ENCODE measurements at places on chromosomes 11 and 22.

GRCh38 chr11:95156916-95157541 lies 67.4 kb downstream of the ENDOD1 start:
- H3K4me3 ChIP-seq: no peak overlapping the region
- no peaks in the 10 kb centered on the region for H3K36me3 ChIP-seq
- DNase-seq: no peak
- H3K27me3 ChIP-seq: peaks cover 2% of the 10 kb centered on the region

DNA sequence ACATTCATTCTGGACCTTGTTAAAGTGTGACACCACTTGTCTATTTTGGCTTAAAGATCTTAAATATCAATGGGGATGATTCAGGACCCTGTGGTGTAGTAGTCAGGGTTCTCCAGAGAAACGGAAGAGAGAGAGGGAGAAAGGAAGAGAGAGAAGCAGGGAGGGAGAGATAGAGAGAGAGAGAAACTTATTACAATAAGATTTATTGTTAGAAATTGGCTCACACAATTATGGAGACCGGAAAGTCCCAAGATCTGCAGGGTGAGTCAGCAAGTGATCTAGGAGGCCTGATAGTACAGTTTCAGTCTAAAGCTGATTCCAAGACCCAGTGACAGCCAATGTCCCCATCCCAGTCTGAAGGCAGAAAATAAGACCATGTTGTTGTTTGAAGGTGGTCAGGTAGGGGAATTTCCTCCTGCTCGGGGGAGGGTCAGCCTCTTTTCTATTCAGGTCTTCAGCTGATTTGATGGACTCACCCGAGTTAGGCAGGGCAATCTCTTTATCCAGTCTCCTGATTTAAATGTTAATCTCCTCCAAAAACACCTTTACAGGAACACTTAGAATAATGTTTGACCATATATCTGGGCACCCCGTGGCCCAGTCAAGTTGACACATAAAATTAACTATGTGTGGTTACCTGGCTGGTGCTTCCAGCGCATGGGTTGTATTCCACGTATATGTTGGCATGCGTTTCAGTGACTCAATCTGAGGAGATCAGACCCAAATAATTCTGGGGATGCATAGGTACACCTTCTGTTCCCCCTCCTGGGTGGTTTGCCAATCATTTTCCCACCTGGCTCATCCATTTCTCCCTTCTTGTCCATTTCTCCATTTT lies 1350.5 kb downstream of the TBC1D22A start:
- H3K27ac ChIP-seq: no peak overlapping the region
- no peak overlapping the region for H3K4me3 ChIP-seq
- H3K36me3 ChIP-seq: no peaks in the 10 kb centered on the region
- DNase-seq: no peak
- no peaks in the 10 kb centered on the region for H3K27me3 ChIP-seq

DNA sequence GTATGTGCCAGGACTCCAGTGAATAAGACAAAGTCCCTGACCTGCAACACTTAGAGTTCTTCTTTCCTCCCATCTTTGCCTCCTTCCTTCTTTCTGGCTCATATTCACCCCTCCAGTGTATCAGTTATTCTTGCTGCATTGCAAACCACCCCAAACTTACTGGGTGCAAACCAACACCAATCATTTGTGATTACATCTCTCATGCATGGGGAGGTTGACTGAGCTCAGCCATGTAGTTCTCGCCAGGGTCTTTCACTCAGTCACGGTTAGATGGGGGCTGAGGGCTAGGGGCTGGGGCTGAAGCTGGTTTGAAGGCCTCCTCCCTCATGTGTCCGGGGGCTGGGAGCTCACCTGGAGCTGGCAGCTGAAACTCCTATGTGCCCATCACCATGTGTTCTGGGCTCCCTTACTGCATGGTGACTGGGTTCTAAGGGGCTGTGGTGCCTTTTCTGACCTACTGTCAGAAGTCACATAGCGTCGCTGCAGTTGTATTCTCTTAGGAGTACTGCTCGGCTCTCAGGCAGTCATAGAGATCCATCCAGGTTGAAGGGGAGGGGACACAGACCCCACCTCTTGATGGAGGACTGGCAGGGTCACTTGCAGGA lies 35.0 kb upstream of the CACNG2 start:
- peaks cover 15% of the 10 kb centered on the region for H3K27me3 ChIP-seq
- H3K27ac ChIP-seq: no peak overlapping the region
- no peaks in the 10 kb centered on the region for H3K36me3 ChIP-seq
- no peak for DNase-seq
- no peaks in the 10 kb centered on the region for H3K4me1 ChIP-seq
- no peak overlapping the region for H3K4me3 ChIP-seq

- peaks cover 48% of the 10 kb centered on the region for H3K27me3 ChIP-seq
- DNase-seq: no peak
- H3K4me3 ChIP-seq: no peak overlapping the region
- no peak overlapping the region for H3K27ac ChIP-seq
Measured at GRCh38 chr22:22161924-22162851, 82.4 kb upstream of the VPREB1 start.

DNA sequence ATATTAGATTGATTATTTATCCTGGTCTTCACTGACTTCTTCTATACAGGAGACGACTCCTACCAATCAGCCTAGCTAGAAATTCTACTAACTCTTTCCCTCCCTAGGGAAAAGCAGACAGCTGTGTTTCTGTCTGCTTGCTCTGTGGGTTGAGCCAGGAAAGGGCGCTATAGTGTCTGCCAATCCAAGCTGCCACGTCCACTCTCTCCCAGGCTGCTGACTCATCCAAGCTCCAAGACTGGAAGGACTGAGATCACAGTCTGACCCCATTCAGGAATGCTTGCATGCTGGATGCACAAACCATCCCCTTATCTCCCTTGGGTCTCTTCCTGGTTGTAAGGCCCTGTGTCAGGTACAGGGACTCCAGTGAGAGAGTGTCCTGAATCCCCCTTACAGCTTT lies 955.6 kb downstream of the OPCML start:
- H3K27me3 ChIP-seq: no peaks in the 10 kb centered on the region
- H3K4me1 ChIP-seq: peaks cover 2% of the 10 kb centered on the region
- no peak overlapping the region for H3K4me3 ChIP-seq
- DNase-seq: peak; percentile 97
- no peaks in the 10 kb centered on the region for H3K36me3 ChIP-seq
- H3K27ac ChIP-seq: no peak overlapping the region

DNA sequence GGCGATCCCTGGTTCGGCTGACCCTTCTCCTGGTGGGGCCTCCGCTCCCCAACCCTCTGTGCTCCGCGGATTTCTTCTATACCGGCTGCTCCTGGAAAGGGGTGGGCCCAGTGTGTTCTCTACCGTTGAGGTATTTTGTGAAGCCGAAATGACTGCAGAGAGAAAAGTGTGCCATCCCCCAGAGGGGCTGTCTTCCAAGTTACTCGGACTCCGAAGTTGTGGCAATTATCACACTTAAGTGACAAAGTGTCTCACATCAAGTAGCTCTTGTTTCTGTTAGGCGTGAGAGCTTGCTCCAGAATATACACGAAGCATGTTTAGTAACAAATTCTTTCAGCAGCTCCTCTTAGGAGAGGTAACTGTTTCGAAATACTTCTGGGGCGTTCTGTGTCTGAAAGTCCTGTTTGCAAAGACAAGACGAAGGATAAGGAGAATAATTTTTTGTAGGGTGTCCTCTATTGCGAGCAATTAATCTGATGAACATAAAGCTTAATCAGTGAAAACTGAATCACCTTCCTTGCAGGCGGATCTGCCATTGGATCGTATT lies 434 bp downstream of the XPNPEP3 start:
- peak overlapping the region; percentile 95 for H3K27ac ChIP-seq
- H3K27me3 ChIP-seq: no peaks in the 10 kb centered on the region
- peaks cover 9% of the 10 kb centered on the region for H3K4me1 ChIP-seq

DNA sequence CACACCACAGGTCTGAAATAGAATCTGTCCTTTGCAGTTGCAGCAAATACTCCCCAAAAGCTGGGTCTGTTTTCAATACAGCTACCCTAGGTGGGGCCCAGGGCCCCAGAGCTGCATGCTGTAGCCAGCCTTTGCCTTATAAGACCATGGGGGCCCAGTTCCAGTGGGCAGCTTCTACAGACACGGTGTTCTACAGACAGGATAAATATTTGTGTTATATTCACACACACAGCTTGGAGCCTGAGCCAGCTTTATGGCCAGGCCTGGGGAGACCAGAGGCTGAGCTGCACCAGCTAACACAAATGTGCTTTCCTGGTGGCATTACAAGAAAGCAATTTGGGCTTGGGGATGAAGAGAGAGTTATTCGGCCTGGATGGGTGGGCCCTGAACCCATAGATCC lies 151.8 kb upstream of the NCAM1 start:
- H3K4me3 ChIP-seq: no peak overlapping the region
- H3K27ac ChIP-seq: no peak overlapping the region
- DNase-seq: no peak

- H3K4me1 ChIP-seq: no peaks in the 10 kb centered on the region
- H3K36me3 ChIP-seq: no peaks in the 10 kb centered on the region
- H3K27ac ChIP-seq: no peak overlapping the region
- DNase-seq: no peak
- H3K27me3 ChIP-seq: no peaks in the 10 kb centered on the region
- no peak overlapping the region for H3K4me3 ChIP-seq
Measured at GRCh38 chr11:60175860-60176275, 7.0 kb downstream of the MS4A6A start.

GRCh38 chr11:118476676-118477075 lies 40.4 kb downstream of the KMT2A start:
- no peaks in the 10 kb centered on the region for H3K4me1 ChIP-seq
- no peak overlapping the region for H3K4me3 ChIP-seq
- peaks cover 39% of the 10 kb centered on the region for H3K36me3 ChIP-seq
- H3K27me3 ChIP-seq: no peaks in the 10 kb centered on the region

- peaks cover 2% of the 10 kb centered on the region for H3K4me1 ChIP-seq
- no peak for DNase-seq
- H3K36me3 ChIP-seq: no peaks in the 10 kb centered on the region
- H3K27ac ChIP-seq: no peak overlapping the region
- H3K27me3 ChIP-seq: no peaks in the 10 kb centered on the region
- no peak overlapping the region for H3K4me3 ChIP-seq
Measured at GRCh38 chr11:17165247-17165890, 42.4 kb downstream of the PIK3C2A start.

GRCh38 chr11:37595845-37596244 lies 997.8 kb upstream of the RAG2 start:
- H3K4me1 ChIP-seq: no peaks in the 10 kb centered on the region
- no peak overlapping the region for H3K4me3 ChIP-seq
- H3K36me3 ChIP-seq: no peaks in the 10 kb centered on the region
- H3K27me3 ChIP-seq: no peaks in the 10 kb centered on the region
- DNase-seq: peak; percentile 8

- no peaks in the 10 kb centered on the region for H3K36me3 ChIP-seq
- DNase-seq: no peak
- H3K27me3 ChIP-seq: peaks cover 63% of the 10 kb centered on the region
- H3K27ac ChIP-seq: no peak overlapping the region
- H3K4me1 ChIP-seq: no peaks in the 10 kb centered on the region
- H3K4me3 ChIP-seq: no peak overlapping the region
Measured at GRCh38 chr22:36790648-36791047, 14.7 kb upstream of the IFT27 start.

GRCh38 chr11:69156235-69156639 lies 502 bp downstream of the SMIM38 start:
- H3K27me3 ChIP-seq: no peaks in the 10 kb centered on the region
- DNase-seq: no peak
- H3K4me3 ChIP-seq: no peak overlapping the region

- H3K27me3 ChIP-seq: no peaks in the 10 kb centered on the region
- H3K36me3 ChIP-seq: peaks cover 17% of the 10 kb centered on the region
- H3K4me3 ChIP-seq: no peak overlapping the region
- H3K27ac ChIP-seq: no peak overlapping the region
- H3K4me1 ChIP-seq: no peaks in the 10 kb centered on the region
Measured at GRCh38 chr11:45959851-45960250, 37.4 kb downstream of the LARGE2 start.

GRCh38 chr22:19811211-19811621 lies 43.5 kb downstream of the GNB1L start:
- peaks cover 13% of the 10 kb centered on the region for H3K4me1 ChIP-seq
- H3K27ac ChIP-seq: no peak overlapping the region
- no peak for DNase-seq
- H3K27me3 ChIP-seq: no peaks in the 10 kb centered on the region

- H3K27me3 ChIP-seq: no peaks in the 10 kb centered on the region
- no peak for DNase-seq
- no peaks in the 10 kb centered on the region for H3K4me1 ChIP-seq
Measured at GRCh38 chr11:91800208-91800914, 424.3 kb upstream of the FAT3 start.

DNA sequence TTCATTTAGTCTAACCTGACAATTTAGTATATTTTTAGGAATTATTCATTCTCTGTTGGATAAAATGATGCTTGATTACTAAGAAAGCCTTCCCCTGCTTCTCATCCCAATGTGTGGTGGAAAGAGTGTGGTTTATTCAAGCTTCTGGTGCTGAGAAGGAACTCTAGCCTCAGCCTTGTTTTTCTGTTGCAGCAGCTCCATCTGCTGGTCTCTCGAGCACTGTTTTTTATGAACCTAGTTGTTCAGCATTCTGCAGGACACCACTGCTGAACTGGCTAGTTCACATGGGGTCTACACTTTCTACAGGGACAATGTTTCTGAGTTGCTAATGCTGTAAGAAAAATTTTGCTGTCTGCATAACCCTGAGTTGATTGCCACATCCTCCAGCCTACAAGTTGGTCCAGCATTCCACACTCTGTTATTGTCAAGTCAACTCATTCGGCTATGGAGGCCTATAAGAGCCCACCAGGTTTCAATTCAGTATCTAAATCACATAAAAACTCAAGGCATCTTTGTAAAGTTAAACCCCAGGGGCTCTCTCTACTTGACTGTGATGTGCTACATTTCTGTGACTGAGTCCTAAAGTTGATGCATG lies 14.3 kb downstream of the OR2AG2 start:
- DNase-seq: peak; percentile 59
- no peaks in the 10 kb centered on the region for H3K36me3 ChIP-seq
- no peak overlapping the region for H3K27ac ChIP-seq
- H3K4me1 ChIP-seq: no peaks in the 10 kb centered on the region
- no peak overlapping the region for H3K4me3 ChIP-seq
- H3K27me3 ChIP-seq: no peaks in the 10 kb centered on the region

DNA sequence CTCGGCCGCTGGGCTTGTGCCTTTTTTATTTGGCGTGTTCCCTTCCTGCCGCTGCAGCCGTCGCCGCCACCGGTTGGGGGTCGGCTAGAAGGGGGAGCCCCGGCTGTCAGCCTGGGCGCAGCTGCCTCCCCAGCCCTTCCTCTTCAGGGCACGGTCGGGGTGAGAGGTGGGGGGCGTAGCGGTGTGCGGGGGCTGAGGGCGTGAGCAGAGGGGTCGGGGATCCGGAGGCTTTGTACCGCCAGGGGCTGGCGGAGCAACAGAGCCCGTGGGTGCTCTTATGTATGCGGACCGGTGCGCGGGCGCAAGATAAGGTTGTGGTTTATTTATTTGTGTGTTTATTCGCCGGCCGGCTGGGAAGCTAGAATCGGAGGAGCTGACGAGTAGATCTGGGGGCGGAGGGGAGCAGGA lies 477 bp downstream of the ZBTB16 start:
- H3K4me3 ChIP-seq: no peak overlapping the region
- H3K4me1 ChIP-seq: peaks cover 1% of the 10 kb centered on the region
- peaks cover 67% of the 10 kb centered on the region for H3K27me3 ChIP-seq
- H3K36me3 ChIP-seq: no peaks in the 10 kb centered on the region
- H3K27ac ChIP-seq: no peak overlapping the region

- peaks cover 28% of the 10 kb centered on the region for H3K27me3 ChIP-seq
- H3K36me3 ChIP-seq: no peaks in the 10 kb centered on the region
- no peak overlapping the region for H3K4me3 ChIP-seq
- H3K4me1 ChIP-seq: no peaks in the 10 kb centered on the region
- peak; percentile 40 for DNase-seq
Measured at GRCh38 chr22:22213231-22213630, 31.4 kb upstream of the VPREB1 start.

GRCh38 chr11:110919241-110919922 lies 207.1 kb upstream of the ARHGAP20 start:
- no peak overlapping the region for H3K4me3 ChIP-seq
- H3K27me3 ChIP-seq: no peaks in the 10 kb centered on the region
- DNase-seq: no peak
- H3K4me1 ChIP-seq: peaks cover 4% of the 10 kb centered on the region
- no peak overlapping the region for H3K27ac ChIP-seq

All from IMR-90 (cell line).